ENCODE measurements at places on chromosomes 6 and 20. TPM values are rescaled to one million over a fixed set of nuclear protein-coding genes. Genes with fewer than 3 reads are reported as not detected.

FOXS1 gene
- total RNA-seq: 0.99 TPM

C6orf136 gene
- total RNA-seq: 7.0 TPM

EDN1 gene
- total RNA-seq: 0.29 TPM

RAB44 gene
- not detected for total RNA-seq

OPN5 gene
- total RNA-seq: not detected

DDO gene
- total RNA-seq: 7.3 TPM

PSORS1C1 gene
- 0.21 TPM for total RNA-seq

MYL9 gene
- total RNA-seq: 190 TPM

HLA-DMB gene
- not detected for total RNA-seq

PCED1A gene
- 31.4 TPM for total RNA-seq

RRAGD gene
- total RNA-seq: 22.7 TPM

TMEM200A gene
- total RNA-seq: 0.43 TPM

PSMG4 gene
- total RNA-seq: 16.8 TPM

TRIM31 gene
- not detected for total RNA-seq

CLPSL1 gene
- not detected for total RNA-seq

TXNDC5 gene
- total RNA-seq: 162 TPM

CUTA gene
- 163 TPM for total RNA-seq

SLC24A3 gene
- total RNA-seq: 0.03 TPM

CRISP3 gene
- total RNA-seq: not detected

PKIG gene
- 46.8 TPM for total RNA-seq

CST5 gene
- total RNA-seq: not detected

CST9 gene
- not detected for total RNA-seq

CCHCR1 gene
- total RNA-seq: 19.8 TPM

TFAP2C gene
- not detected for total RNA-seq

SLC35D3 gene
- not detected for total RNA-seq

ENPP4 gene
- total RNA-seq: 7.3 TPM

UBE2J1 gene
- total RNA-seq: 23.9 TPM

CCN6 gene
- total RNA-seq: not detected

SLC35A1 gene
- total RNA-seq: 10.9 TPM

COL11A2 gene
- total RNA-seq: 0.96 TPM

BTN1A1 gene
- not detected for total RNA-seq

MATN4 gene
- total RNA-seq: not detected

RIMS1 gene
- total RNA-seq: 0.21 TPM

KLHDC3 gene
- total RNA-seq: 94.5 TPM

LKAAEAR1 gene
- not detected for total RNA-seq

IDH3B gene
- 138 TPM for total RNA-seq

GPLD1 gene
- 0.26 TPM for total RNA-seq

SLC17A9 gene
- not detected for total RNA-seq

FYN gene
- total RNA-seq: 165 TPM

SPATA25 gene
- total RNA-seq: 10.2 TPM

KCNK16 gene
- not detected for total RNA-seq

C20orf202 gene
- total RNA-seq: 0.10 TPM

HTR1E gene
- not detected for total RNA-seq

ARHGAP40 gene
- not detected for total RNA-seq

Measured in myocyte (in vitro differentiated cells).